ENCODE measurements at places on chromosomes 13 and 19.

- no peak for DNase-seq
These were observed 12.4 kb upstream of the TPP2 start for GRCh38 chr13:102584434-102584833.

- DNase-seq, result no peak
These were observed 484 bp downstream of the ICAM3 start for GRCh38 chr19:10338940-10339339.

DNA sequence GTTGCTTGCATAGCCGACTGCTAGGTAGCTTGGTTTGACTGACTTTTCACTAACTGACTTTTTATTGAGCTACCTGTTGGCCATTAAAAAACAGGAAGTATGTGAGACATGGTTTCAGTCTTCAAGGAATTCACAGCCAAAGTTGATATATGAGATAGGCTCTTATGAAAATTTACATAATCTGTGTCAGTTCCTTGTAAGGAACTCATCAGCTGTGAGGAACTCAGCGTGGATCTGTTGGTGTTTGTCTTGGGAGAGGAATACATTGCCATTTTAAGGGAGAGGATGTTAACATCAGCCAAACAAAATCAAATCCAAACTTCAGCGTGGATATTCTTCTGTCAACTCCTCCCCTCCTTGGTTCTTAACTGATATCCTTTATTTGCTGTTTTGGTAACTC is 2.0 kb downstream of the RNF113B start:
- DNase-seq, result no peak

DNA sequence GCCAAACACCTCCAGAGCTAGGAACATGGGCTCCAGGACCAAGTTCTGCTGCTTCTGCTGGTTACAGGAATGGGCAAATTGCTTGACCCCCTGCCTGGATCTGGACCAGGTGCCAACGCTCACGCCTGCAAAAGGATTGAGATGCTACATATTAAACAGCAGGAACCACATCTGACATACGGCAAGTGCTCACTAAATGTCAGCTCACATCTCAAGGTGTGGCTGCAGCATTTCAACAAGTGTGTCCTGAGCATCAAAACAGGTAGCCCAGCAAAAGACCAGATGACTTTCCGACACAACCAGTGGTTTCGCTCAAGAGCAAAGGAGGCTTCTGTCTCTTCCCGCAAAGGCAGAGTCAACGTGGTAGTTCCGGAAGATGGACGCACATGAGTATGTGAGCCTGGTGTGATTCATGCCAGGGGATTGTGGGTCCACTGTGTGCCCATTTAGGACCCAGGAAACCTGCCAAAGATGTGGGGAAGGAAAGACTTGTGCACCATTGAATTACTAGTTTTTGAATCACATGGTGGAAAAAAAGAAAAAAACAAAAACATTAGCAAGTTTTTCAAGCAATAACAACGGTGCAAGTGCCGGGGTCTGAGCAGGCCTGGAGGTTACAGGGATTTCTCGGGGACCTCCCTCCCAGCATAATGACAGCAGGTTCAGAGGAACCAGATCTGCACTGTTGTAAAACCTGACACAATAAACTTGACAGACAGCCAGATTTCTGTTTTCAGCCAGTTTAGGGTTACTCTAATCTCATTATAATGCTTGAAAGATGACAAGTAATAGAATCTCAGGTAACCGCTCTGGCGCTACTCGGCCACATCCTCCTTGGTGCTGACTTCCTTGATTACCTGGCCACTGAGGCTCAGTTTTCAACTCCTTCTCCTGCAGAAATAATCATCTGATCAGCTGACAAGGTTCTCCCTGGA is 77.9 kb downstream of the SOX1 start:
- no peak for DNase-seq

- no peak for DNase-seq
These were observed 119.1 kb downstream of the IER2 start for GRCh38 chr19:13269348-13269747.

GRCh38 chr19:11479090-11479897 is 1.6 kb downstream of the ELAVL3 start:
- peak; percentile 47 for DNase-seq

- DNase-seq, result no peak
These were observed 786.0 kb upstream of the KLHL1 start for GRCh38 chr13:70894258-70894657.

Data from NCI-H2227 treated with DMSO at 0.1 percent for 48 hours (cell line).